ENCODE measurements at places on chromosomes 16 and 17.

GRCh38 chr16:47488051-47488450 lies 26.9 kb downstream of the PHKB start:
- no peak for DNase-seq

DNA sequence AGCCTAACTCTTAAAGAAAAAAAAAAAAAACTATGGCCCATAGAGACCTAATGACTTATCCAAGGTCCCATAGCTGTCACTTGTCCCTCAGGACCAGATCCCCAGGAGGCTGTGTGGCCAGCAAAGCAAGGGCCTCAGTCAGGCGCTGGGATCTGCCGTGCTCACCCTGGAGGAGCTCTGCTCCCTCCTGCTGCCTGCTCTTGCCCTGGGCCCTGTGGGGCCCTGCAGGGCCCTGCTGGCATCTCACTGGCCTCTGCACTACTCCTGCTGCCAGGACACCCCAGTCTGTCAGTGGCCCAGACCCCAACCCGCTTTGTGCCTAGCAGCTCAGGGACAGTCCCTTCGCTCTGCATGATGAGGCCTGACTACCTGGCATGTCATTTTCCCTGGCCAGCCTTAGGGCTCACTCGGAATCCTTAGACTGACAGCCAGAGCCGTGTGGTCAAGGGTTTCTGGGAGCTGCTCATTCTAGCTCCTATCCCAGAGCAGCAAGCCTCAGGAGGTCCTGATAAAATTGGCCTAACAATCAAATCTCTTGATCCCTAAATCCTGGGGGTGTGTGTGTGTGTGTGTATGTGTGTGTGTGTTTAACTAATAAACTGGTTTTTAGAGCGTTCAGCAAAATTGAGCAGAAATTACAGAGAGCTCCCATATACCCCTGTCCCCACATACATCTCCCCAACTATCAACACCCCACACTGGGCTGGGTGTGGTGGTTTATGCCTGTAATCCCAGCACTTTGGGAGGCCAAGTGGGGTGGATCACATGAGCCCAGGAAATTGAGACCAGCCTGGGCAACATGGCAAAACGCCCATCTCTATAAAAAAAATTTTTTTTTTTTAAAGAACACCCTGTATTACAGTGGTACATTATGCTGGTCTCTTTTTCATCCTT lies 21.7 kb downstream of the KATNIP start:
- DNase-seq: no peak

DNA sequence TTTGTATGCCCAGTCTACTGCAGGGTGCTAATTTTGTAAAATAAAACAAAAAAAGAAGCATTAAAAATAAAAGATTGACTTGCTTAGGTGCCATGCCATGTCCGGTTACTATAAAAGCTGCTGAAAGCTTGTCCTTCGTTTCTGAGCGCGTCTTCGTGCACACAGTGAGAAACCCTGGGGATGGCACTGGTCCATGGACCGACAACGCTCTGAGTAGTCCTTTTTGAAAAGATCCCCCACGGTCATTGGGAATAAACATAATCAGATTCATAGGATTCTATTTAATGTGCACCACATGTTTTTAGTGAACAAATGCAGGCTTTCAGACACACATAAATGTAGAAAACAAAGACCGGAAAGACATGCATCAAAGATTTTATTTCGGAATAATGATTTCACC lies 146.3 kb downstream of the XYLT1 start:
- no peak for DNase-seq

- no peak for DNase-seq
These were observed 16.8 kb upstream of the ZNF287 start for GRCh38 chr17:16585796-16586195.

DNA sequence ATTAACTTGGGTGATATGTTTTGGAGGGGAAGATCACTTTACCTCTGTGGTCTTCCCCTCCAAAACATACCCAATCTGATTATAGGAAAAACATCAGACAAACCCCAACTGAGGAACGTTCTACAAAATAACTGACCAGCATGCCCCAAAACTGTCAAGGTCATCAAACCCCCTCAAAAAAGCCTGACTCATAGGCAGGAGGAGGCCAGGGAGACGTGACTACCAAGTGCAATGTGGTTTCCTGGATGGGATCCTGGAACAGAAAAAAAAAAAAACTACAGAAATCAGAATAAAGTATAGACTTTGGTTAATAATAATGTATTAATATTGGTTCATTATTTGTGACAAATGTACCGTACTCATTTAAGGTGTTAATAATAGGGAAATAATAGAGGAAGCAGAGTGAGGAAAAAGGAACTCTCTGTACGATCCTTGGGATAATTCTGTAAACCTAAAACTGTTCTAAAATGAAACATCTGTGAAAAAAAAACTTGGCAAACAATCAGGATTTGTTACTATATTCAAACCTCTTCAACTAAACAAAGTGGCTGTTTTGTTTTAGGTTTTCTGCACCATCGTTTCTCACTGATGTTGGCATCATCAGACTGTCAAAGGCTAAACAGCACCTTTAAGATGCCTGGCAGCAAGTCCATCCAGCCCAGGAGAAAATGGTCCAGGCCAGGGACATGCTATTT lies 266.7 kb upstream of the SDK2 start:
- no peak for DNase-seq

- no peak for DNase-seq
These were observed 15.5 kb downstream of the CX3CL1 start for GRCh38 chr16:57387598-57388354.

GRCh38 chr17:1413281-1413791 lies 13.3 kb upstream of the YWHAE start:
- DNase-seq: peak; percentile 95

DNA sequence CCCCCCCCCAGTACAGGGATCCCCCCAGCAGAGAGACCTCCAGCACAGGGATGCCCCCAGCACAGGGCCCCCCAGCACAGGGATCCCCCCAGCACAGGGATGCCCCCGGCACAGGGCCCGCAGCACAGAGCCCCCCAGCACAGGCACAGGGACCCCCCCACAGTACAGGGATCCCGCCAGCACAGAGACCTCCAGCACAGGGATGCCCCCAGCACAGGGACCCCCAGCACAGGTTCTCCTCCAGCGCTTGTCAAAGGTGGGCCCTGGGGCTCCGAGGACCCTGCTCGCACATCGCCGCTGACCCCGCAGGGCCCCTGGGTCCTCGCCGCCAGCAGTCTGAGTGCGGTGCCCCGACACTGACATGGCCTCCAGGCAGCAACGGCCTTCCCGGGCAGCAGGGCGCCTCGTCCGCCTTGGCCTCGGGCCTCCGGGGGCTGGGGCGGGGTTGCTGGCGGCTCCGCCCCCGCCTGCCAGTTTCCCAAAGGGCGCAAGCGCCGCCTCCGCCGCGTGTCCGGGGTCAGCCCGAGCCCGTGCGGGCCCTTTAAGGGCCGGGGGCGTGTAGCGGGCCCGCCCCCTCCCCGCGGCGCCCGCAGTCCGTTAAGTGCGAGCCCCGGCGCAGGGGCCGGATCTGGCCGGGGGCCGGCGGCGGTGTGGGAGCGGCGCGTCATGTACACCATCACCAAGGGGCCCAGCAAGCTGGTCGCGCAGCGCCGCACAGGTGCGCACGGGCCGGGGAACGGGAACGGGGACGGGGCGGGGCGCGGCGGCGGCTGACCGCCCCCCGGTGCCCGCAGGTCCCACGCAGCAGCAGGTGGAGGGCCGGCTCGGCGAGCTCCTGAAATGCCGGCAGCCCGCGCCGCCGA lies at the start of gene MCRIP2:
Gene MCRIP2 (plus strand): TSS at position 503 of the 863 bp plus-strand sequence. CDS start 164 bp downstream, at position 667.
- DNase-seq: peak; percentile 97
